GM03348 (cell line): ENCODE measurements at places on chromosomes 12 and 14.

GRCh38 chr12:132658149-132658894, 28.8 kb downstream of the POLE start:
- DNase-seq = no peak

- DNase-seq = no peak
Measured at GRCh38 chr12:118714051-118714460, 267.3 kb upstream of the SRRM4 start.

GRCh38 chr14:101241807-101242278, 319.5 kb upstream of the DIO3 start:
- DNase-seq = no peak

GRCh38 chr14:68527329-68527851, 265.5 kb downstream of the ZFP36L1 start:
- DNase-seq = no peak

DNA sequence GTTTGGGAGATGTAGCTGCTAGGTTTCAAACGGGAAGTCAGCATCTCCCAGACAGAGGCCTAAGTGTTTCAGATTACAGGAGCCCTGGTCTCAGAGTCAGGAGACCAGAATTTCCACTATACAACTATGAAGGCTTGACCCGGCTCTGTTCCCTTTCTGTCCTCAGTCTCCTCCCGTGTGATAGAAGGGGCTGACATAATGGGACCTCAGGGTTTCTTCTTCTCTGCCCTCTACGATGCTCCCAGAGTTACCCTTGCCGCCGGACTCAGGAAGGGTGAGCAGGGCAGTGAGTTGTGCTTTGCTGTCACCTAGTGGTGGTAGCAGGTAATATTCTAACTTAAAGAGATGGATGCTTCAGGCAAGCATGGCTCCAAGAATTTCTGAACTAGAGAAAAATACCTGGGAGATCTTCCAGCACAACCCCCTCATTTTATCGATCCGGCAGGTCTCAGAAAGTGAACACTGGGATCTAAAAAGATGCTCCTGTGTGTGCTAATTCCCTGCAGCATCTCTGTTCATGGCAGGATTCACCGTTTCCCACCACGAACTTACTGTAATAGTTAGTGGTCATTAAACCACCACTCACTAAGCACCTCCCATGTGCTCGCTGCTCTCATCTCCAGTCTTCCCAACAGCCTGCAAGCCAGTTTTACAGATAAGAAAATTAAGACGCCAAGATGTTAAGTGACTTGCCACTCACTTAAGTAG, 84.4 kb downstream of the VWF start:
- DNase-seq = peak; percentile 88

- DNase-seq = peak; percentile 70
Measured at GRCh38 chr12:51391283-51392123, at the start of gene GALNT6. TSS of gene GALNT6 (minus strand) at chr12:51391406. CDS start at chr12:51379781, 11,625 bp downstream.

GRCh38 chr12:69509308-69509736, 39.1 kb downstream of the FRS2 start:
- DNase-seq = peak; percentile 59

DNA sequence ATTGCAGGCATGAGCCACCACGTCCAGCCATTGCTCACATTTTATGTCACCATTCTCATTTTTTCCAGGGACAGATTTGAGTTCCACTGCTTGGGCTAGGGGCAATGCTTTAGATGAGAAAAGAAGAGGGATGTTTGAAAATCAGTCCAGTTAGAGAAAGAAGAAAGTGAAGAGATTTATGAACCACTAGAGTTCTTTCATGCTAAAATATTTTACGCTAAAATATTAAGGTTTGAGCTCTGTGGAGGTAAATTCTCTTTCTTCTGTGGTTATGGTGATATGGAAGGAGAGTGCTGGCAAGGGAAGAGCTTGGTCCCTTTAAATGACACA, 21.5 kb downstream of the CFL2 start:
- DNase-seq = no peak

DNA sequence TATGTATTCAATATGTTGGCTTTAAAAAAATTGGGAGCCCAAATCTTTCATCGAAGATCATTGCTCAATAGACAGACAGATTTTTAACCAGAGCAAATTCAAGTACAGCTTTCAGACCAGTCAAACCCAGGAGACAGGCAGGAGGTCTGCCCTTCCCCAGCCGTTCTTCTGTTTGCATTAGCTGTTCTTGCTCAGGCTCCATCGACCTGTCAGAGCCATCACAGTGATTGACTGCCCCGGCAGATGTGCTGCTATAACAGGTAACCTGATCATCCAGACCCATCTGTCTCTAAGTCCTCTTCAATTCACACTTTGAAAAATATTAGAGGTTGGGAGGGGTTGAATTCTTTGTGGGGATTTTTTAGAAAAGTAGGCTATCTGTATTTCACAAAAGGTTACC, 453.5 kb downstream of the FOXG1 start:
- no peak for DNase-seq

DNA sequence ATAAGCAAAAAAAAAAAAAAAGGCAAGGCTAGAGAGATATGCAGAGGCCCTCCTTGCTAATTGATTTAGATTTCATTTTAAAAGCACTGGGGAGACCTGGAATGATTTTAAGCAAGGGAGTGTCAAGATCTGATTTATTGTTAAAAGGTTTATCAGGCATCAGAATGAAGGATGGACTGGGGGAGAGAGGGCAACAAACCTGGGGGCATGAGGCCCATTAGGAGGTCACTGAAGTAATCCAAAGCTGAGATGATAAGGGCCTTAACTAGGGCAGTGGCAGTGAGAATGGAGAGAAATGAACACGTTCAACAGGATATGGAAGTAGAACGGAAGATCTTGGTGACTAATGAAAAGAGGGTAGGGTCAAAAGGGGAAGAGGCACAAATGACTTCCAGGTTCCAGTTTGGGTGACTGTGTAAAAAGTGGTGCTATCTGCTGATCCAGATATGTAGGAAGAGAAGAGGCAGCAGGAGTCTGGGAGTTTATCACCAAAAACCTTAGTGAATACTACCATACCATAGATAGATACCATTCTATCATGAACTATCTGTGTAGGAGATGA, 24.0 kb downstream of the KITLG start:
- DNase-seq = no peak

- DNase-seq = no peak
Measured at GRCh38 chr14:75615200-75615599, 36.8 kb downstream of the FLVCR2 start.

DNA sequence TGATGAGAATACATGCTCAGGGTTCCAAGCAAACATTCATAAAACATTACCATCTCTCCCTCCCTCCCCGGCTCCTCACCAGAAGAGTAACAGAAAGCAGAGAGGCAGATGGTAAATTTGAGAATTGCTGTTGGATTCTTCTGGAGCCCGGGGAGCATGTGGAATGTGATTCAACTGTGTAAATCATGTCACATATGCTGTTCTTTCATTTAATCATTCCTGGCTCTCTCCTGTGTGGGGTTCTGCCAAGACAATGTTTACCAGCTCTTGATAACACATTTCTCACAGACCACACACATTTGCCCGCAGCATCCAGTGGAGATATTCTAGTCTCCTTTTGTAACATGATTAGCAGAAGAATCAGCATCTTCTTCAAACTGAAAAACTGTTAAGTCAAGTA, 23.4 kb upstream of the NR2C1 start:
- peak; percentile 46 for DNase-seq

DNA sequence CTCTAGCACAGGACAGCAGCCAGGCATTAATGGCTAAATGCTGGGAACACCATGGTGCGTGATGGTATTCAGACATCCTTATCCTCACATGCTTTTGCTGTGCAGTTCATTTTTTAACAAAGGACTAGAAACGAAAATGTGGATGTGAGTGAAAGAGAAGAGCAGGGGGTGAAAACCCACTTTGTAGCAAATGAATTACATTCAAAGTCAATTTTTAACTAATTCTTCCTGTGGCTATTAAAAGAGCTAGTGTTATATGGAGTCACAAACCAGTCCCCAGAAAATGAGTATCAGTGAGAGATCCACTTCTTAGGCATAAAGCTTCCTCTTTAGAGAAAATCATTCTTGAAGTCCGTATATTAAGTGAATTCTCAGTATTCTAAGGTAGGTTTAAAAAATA, 592.0 kb upstream of the LMO3 start:
- DNase-seq = no peak

GRCh38 chr14:87869619-87870583, 123.1 kb downstream of the GALC start:
- peak; percentile 51 for DNase-seq

DNA sequence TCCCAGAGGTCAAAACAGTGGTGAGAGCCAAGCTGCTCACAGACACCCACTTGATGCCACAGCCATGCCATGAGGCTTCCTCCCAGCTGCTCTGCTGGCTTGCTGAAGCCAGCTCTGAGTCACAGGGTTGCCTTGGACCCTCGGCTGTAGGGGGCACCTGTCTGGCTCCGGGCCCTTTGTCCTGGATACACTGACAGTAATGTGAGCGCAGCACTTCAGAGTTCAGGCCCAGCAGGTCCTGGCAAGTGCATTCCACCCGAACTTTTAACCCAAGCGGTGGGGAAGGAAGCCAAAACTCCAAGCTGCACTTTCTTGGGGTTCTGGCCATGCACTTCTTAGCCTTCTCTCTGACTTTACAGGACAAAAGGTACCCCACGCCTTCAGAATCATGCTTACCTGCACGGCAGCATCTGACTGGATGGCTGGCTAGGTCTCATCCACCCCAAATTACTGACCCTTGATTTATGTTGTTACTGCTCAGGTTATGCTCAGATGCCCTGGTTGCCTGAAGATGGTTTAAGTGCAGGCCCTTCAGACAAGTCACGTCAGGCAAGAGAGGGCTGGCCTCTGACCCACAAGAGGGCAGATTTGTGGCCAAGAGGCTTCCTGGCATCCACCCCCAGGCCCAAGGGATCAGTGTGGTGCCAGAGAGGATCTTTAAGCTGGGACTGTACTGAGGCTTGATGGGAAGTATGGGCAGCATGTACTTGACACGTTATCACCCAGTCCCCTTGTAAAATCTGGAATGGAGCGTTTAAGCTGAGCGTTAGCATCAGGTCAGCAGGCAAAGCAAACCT, 24.8 kb downstream of the SLC25A29 start:
- DNase-seq = no peak

DNA sequence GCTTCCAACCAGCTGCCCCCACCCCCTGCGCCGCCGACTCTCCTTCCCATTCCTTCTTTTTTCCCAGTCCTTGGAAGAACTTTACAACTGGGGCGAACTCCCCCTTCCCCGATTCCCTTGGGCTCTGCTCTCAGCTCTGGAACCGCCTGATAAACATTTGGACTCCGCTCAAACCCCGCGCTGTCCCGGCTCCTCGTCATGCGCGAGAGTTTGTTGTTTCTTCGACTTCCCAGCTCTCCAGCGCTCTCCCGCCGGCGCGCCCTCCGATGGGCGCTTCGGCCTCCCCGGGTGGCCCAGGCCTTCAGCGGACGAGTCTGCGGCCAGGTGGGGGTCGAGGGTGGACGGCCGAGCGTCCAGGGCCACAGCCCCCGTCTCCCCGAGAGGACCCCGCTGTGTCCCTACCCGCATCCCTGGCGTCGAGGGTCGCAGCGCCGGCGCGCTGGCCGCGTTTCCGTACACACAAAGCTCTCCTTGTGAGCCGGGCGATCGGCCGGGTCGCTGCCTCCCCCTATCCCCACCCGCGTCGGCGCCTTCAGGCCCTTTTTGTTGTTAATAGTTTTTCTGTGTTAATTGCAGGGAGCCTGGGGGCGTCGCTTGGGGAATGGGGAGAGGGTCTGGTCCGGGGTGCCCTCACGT, 847 bp downstream of the MMP14 start:
- DNase-seq = peak; percentile 67

DNA sequence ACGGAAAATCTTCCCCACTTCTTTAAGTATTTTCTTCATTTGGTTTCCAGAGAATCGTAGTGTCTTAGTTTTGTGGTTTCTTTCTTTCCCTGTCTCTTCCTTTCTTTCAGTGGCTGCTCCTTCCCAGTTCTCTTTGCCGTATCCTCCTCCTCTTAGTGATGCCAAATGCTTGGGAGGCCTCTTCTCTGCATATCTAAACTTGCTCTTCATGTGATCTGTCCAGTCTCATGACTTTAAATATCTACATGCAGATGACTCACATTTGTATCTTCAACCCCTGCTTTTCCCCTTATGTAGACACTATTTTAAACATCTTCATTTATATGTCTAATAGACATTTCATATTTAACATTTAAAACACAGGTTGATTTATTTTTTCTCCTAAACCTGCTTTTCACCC, 149.2 kb downstream of the PTCSC3 start:
- no peak for DNase-seq

- DNase-seq = peak; percentile 94
Measured at GRCh38 chr14:77032844-77033621, 4.5 kb upstream of the IRF2BPL start.

DNA sequence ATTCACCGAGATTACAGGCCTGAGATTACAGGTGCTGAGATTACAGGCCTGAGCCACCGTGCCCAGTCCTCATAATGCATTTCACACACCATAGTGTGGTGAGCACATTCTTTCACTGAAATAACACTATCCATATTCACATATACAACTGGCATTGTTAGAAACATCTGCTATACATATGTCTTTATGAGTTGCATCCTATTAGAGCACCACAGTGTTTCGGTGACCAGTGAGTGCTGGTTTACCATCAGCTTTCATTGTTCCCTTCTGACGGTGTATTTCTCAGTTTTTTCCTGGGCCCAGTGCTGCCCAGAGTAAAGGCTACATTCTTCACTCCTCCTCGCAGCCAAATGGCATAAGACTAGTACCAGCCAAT, 96.2 kb upstream of the FGD4 start:
- DNase-seq = no peak

DNA sequence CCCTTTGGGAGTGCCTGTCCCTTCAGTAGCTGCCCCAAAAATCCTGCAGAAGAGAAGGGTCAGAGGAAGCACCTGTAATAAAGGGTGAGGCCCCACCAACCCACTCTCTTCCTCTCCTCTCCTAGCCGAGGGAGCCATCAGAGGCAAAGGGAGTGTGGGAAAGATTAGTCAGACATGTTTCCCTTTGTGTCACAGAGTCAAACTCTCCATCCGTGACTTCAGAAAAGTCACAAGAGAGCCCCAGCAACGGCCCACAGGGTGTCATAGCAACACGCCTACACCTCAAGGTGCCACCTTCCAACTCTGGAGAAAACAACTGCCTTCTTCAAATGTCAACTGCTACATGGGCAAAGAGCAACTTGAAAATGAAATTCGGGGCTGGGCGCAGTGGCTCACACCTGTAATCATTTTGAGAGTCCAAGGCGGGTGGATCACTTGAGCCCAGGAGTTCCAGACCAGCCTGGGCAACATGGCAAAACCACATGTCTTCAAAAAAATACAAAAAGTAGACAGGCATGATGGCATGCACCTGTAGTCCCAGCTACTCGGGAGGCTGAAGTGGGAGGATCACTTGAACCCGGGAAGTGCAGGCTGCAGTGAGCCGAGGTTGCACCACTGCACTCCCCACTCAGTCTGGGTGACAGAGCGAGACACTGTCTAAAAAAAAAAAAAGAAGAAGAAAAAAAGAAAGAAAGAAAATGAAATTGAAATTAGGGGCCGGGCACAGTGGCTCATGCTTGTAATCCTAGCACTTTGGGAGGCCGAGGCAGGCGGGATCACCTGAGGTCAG, 17.7 kb upstream of the CD27 start:
- DNase-seq = no peak

- no peak for DNase-seq
Measured at GRCh38 chr14:64119500-64119899, 174.7 kb downstream of the ESR2 start.

GRCh38 chr12:131375972-131376345, 334.9 kb upstream of the SFSWAP start:
- no peak for DNase-seq
